Right renal cortex interstitium (tissue), 3 donors: ENCODE measurements at places on chromosomes 1 and 21. TPM values are rescaled to one million over a fixed set of nuclear protein-coding genes. Genes with fewer than 3 reads are reported as not detected.

The FAM131C gene
- polyA plus RNA-seq = 1.0 TPM

GRCh38 chr1:24364605-24364974, 45.4 kb downstream of the GRHL3 start:
- no peak for DNase-seq

DNA sequence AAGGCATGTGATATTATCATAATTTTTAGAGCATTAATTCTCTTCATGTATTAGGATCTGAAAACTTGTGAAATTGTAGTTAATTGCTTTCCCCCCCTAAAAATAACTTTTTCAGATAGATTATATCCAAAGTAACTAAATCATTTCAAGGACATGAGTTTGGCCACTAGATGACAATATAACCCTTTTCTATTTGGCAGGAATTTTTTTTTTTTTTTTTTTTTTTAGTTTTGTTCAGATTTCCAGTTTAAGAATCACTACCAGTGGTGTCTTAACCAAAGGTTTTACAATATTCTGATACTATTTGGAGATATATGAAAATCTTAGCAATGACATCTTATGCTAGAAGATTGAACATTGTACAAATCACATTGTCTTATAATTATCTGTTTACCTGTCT, 370.8 kb downstream of the AMY1C start:
- no peak for DNase-seq

GRCh38 chr1:27650539-27651175, 15.7 kb upstream of the FGR start:
- DNase-seq = no peak

DNA sequence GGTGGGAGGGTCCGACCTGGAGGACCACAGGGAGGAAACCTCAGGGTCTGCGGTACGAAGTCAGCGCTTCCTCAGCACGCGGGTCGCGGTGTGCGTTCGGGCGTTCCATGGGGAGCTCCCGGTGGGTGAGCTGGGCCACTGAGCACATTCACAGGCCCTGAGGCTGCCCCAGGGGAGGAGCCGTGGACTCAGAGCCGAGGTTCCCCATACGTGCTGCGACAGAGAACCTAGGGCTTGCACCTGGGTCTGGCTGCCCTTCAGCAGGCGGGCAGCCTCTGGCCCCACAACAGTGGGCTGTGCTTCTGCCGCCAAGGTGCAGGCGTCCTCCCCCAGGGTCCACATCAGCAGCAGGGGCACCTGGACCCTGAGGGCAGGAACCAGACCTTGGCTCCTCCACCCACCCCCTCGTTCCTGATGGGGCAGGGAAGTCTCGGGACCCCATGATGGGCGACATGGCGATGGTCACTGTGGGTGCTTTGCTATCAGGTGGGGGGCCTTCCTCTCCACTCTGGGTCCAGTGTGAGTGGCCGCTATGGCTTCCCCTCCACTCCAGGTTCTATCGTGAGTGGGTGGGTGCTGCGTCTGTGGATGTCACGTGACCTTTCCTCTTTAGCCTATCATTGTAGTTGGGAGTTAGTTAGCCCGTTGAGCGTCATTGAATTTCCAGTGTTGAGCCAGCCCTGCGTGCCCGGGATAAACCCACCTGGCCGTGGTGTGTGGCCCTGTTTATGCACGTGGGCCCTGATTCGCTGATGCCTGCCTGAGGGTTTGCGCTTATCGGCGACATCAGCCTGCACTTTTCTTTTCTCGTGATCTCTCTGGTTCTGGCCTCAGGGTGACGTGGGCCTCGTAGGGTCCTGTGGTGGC, 27.9 kb downstream of the FTCD start:
- DNase-seq = no peak

The SLC35F3 gene
- 0.42 TPM for polyA plus RNA-seq

The KCNJ9 gene
- 0.12 TPM for polyA plus RNA-seq

DNA sequence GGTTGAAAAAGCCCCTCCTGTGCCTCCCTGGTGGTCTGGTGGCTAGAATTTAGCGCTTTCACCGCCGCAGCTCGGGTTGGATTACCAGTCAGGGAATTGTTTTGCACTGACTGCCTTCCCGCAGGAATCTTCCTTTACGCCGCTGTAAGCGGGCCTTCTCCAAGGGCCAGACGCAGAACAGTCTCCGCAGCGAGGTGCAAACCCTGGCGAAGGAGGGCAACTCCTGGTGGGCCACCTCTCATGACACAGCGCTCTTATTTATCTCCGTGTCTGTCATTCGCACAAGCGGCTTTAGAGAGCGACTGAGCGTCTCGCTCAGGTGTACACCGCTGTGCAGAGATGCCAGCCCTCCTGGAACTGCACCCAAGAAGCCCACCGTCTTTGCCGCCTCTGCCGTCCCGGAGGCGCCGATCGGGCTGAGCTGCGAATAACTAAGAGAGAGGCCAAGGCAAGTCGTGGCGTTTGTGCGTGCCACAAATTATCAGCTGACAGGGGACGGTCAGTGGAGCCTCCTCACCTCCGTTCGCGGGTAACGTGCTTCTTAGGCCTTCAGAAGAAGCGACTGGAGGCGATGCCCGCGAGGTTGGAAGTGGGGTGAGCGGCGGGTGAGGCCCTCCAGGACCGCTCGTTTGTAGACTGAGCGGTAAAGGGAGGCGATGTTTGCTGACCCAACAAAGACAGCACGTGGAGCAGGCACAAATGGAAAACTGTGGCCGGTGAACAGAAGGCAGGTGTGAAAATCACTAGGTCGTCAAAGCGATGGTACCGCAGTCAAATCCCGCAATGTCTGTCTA, 93.5 kb downstream of the PRKAB2 start:
- no peak for DNase-seq

DNA sequence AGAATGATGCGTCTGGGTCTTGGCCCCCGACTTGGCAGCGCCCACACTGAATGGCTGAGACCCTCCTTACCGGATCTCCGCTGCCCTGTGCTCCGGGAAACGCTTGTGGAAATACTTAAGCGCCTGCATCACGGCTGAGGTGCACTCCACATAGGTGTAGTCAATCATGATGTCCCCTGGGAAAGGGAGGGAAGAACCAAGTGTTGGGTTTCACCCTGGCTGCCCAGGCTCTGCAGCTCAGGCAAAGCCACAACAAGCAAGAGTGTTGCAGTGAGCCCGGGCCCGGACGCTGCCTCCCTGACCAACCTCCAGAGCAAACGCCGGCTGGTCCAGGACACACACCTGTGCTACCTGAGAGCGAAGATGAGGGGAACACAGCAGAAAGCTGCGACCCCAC, 21.5 kb upstream of the SPATC1L start:
- DNase-seq = no peak

- no peak for DNase-seq
Observed at GRCh38 chr21:44420416-44421205, 34.7 kb upstream of the LRRC3 start.

The THEM5 gene
- 0.29 TPM for polyA plus RNA-seq

The SUSD4 gene
- 14.8 TPM for polyA plus RNA-seq

- DNase-seq = no peak
Observed at GRCh38 chr1:82245345-82246014, 444.7 kb downstream of the ADGRL2 start.

GRCh38 chr1:174190691-174191199, 31.4 kb downstream of the RABGAP1L start:
- DNase-seq = no peak

DNA sequence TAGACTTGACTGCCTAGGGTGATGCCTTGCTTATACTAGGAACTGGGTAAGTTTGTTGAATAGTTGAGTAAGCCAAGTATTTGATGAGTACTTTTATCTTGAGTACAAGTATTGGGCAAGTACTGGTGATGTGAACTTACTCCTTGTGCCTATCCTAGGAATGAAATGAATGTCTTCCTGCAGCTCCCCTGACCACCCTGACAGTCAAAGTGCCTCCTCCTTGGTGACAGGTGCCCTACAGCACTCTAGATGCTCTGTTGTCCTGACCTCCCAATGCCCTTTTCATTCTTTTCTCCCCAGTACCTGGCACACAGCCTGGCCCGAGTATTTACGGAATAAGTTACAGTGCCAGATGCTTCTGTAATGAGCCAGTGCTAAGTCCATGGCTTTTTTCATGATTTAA, 25.5 kb downstream of the PCSK9 start:
- no peak for DNase-seq

The TLCD4 gene
- 6.7 TPM for polyA plus RNA-seq

DNA sequence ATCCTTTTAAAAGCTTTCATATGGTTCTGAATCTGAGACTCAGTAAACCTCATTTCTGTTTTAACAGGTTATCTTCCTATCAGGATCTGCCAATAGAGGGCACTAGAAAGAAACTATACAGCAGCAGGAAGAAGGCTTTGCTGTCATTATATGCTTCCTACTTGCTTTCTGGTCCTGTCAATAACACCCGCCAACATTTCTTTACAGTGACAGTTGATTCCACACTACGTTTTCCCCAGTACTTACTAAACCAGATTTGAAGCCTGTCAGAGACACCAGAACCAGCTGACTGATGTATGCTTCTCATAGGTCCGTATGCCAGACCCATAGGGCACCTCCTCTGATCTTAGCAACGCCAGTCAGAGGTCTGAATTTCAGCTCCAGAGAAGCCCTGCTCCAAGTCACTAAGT, 341.0 kb upstream of the NEGR1 start:
- peak; percentile 18 for DNase-seq
